ENCODE measurements at places on chromosomes 7 and 10.

- no peak for DNase-seq
These were observed 64.4 kb downstream of the EPDR1 start for GRCh38 chr7:37984750-37985390.

GRCh38 chr10:69089638-69090599, 2.0 kb downstream of the SRGN start:
- peak; percentile 51 for DNase-seq

GRCh38 chr10:35940141-35941041, 298.3 kb upstream of the FZD8 start:
- no peak for DNase-seq

DNA sequence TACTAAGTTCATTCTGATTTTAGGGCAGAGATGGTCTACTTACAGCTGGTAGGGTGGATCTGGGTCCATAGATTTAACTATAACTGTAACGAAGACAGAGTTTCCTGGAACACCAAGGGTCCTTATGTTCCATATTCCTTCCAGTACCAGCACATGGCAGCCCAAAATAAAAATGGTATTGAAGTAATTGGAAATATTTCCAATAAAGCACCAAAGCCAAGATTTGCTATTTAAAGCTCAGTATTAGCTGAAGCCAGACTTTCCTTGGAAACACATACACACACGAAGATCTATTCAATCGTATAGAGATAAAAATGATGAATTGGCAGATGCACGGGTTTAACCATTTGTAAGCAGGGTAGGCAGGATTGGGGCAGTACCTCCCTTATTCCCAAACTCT, 289.1 kb upstream of the SORCS1 start:
- no peak for DNase-seq

GRCh38 chr10:116774728-116775151, 32.4 kb upstream of the HSPA12A start:
- no peak for DNase-seq

DNA sequence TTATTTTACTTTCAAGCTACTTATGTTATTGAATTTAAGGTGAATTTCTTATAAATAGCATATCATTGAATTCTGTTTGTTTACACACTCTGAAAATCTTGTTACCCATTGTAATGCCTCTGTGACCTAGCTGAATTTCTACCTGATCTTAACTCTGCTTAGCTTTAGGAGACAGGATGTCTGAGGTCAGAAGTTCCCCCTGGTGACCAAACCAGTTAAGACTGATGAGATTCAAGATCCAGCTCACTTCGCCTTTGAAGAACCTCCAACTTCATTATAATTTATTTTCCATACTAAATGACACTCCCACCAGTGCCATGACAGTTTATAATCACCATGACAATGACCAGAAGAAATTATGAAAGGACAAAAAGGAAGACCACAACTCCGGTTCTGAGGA, 213.4 kb upstream of the CDC14C start:
- DNase-seq, result no peak

DNA sequence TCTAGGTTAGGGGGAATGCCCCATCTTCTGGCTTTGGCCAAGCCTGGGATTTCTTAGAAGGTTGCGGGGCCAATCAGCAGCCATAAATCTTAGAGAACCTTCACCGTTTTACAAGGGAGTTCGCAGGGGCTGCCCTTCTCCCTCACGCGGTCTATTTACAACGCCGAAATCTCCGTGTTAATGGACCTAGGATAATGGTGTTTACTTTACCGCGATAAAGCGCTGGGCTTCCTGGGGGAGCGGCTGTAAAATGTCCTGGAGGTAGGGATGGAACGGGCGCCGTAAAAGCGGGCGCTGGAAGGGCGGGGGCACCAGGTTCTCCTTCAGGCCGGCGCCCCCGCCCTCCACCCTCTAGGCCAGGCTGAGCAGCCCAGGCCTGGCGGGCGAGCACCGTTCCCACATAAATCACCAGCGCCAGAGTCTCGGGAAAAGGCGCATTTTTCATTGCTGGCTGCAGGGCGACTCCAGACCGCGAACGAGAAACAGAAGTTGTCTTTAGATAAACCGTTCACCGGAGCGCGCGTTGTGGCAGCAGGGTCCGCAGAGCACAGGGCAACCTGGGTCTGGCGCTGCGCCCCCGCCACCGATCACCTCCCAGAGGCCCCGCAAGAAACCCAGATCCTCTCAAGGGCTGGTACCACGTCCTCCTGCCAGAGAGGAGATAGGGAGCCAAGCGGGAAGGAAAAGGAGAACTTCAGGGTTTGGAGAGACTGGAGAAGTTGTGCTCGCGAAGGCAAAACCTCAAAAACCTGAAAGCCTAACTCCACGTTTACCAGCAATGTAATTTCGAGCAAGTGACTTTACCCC, 12.5 kb upstream of the NKX2-3 start:
- DNase-seq, result no peak

- no peak for DNase-seq
These were observed 718 bp upstream of the STEAP4 start for GRCh38 chr7:88307412-88307811.

- DNase-seq, result no peak
These were observed 204.5 kb upstream of the CDCA7L start for GRCh38 chr7:22150221-22150620.

DNA sequence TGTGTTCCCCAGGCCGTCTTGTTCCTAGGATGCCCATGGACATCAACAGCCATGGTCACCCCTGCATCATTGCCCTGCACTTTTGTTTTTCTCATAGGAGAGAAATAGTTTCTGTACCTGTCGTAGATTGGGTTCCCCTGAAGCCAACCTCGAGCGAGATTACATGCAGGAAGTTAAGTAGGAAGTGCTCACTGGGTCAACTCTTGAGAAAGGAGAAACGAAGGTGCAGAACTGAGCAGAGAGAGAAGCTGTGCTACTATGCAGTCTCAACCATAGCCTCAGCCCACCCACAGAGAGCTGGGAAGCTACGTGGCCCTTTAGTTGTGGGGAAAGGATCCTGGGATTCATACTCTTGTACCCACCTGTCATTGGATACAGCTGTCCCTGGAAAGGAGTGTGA, 165.2 kb downstream of the HERPUD2 start:
- no peak for DNase-seq

GRCh38 chr10:82850191-82850590, 975.2 kb downstream of the NRG3 start:
- DNase-seq, result no peak

- DNase-seq, result no peak
These were observed 122.8 kb downstream of the MAPK8 start for GRCh38 chr10:48429309-48429708.

DNA sequence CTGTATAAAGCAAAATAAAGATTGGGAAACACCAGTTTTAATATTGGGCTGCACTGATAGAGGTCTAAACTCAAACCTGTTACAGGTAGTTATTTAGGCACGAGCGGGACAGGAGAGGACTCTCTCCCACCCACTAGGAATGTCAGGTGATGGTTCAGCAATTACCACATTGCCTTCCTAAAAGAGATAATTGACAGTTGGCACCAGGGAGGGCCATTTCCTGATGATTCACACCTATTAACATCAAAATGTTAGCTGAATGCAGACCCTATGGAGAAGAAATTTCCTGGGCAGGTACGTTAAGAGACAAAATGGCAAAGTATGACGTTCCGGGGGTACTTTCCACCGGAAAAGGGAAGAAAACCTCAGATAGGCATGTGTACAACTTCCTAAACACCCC, 272.6 kb downstream of the SDHAF3 start:
- DNase-seq, result no peak

GRCh38 chr10:79320820-79321493, 26.3 kb upstream of the PPIF start:
- no peak for DNase-seq

DNA sequence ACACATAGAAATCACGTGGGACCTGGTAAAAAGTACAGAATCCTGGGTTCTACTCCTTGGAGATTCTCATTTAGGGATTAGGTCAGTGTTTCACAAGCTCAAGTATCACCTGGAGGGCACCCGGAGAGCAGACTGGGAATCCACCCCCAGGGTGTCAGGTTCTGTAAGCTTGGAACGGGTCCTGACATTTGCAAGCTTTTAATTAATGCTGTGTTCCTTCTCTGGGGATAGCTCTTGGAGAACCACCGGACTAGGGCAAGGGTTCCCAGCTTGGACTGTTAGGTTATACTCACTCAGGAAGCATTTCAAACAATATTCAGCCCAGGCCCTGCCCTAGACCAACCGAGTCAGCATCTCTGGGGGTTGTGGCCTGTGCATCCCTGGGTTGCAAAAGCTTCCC, 23.0 kb downstream of the TCF7L2 start:
- DNase-seq, result no peak

- DNase-seq, result no peak
These were observed 23.1 kb downstream of the SKIDA1 start for GRCh38 chr10:21502348-21502740.

DNA sequence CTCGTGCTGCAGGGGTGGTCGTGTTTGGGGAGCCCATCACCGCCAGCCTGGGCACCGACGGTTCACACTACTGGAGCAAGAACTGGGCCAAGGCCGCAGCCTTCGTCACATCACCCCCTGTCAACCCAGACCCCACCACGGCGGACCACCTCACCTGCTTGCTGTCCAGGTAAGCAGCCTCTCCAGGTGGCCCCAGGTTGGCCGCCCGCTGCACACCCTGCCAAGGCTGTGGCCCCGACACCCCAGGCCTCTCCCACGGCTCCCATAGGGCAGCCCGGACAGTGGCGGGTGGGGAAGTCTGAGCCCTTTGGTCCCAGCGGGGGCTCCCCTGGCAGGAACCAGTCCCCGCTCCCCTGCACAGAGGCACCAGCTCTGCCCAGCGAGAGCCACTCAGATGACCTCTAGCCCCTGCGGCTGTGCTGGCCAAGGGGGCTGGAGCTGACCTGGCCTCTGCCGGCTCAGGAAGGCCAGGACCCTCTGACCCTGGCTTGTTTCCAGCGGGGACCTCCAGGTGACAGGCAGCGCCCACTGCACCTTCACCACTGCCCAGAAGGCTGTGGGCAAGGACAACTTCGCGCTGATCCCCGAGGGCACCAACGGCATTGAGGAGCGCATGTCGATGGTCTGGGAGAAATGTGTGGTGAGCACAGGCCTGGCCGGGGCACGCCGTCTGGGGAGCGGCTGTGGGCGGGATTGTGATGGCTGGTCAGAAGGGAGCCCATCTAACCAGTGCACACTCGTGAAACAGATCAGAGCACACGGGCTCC, 13.8 kb downstream of the DPYSL4 start:
- no peak for DNase-seq

- DNase-seq, result no peak
These were observed 54.1 kb downstream of the TCF7L2 start for GRCh38 chr10:113004069-113004618.

GRCh38 chr7:101121991-101122932, 4.6 kb upstream of the SERPINE1 start:
- DNase-seq, result no peak

- no peak for DNase-seq
These were observed 95.8 kb upstream of the TNS3 start for GRCh38 chr7:47677664-47678063.

- DNase-seq, result no peak
These were observed 162.3 kb downstream of the INHBA start for GRCh38 chr7:41540601-41541000.

DNA sequence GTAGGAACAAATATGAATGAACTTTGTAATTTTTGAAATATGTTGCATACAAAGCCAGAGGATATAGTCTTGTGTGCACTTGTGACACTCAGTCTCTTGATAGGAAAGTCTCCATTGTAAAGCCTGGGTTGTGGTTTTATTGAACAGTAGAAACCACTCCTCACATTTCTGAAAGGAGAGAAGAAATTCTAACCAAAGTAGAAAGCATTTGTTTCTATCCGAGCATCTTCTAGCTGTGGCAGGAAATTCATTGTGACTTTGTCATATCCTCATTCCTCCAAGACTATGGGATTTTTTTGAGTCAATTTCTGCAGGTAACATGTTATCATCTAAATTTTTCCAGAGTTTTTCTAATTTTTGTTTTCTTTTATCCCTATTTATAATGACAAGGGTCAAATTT, 55.5 kb upstream of the NCF1 start:
- DNase-seq, result no peak

- DNase-seq, result no peak
These were observed 6.4 kb downstream of the SDK1 start for GRCh38 chr7:3307435-3307834.

DNA sequence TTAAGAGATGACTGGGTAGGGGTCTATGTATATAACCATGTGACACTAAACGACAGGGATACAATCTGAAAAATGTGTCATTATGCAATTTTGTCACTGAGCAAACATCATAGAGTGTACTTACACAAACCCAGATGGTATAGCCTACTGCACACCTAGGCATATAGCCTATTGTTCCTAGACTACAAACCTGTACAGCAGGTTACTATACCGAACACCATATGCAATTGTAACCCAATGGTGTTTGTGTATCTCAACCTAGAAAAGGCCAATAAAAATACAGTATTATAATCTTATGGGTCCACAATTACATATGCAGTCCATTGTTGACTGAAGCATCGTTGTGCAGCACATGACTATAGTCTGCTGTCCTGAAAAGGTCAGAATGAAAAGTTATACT, 22.9 kb downstream of the STRIP2 start:
- no peak for DNase-seq

- DNase-seq, result no peak
These were observed 11.4 kb downstream of the JAZF1 start for GRCh38 chr7:28169230-28169629.

GRCh38 chr7:7051206-7051877, 131.0 kb upstream of the C1GALT1 start:
- no peak for DNase-seq

DNA sequence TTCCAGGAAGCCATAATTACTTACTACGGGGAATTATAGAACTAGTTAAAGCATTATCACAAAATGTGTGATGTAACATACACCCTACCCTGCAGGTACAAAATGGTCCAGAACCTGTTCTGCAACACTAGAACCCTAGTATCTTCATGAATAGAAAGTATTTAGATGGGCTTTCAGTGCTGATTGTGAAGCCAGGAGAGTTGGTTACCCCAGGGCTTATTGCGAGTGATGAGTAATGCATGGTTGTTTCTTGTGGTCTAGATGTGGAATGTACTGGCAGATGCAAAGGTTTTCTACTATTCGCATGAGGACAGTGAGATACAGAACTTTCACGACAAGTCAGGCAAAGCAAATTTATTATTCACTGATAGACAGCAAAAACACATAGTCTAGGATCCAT, 33.6 kb upstream of the AGR3 start:
- DNase-seq, result no peak

- no peak for DNase-seq
These were observed 25.5 kb downstream of the RNLS start for GRCh38 chr10:88557658-88558057.
